ENCODE measurements at places on chromosomes 6 and 20.

DNA sequence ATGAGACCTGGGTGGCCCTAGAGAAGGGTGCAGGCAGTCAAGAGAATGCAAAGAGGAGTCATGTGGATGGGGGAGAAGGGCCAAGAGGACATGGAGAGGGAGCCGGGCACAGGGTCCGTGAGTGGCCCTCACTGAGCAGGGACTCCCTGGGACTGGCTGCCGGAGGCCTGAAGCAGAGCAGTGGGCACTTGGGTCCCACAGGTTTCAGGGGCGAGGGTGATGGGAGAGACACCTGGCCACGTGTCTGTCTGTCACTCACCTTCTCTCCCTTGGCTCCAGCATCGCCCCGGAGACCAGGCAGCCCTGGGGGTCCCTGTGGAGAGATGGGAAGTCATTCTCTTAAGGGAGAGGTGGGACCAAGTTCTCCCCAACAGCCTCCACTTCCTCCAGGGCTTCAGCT, 25.5 kb downstream of the COL11A2 start:
- no peak for DNase-seq

GRCh38 chr20:33234050-33234449, 1.7 kb upstream of the BPIFA1 start:
- no peak for DNase-seq

GRCh38 chr6:69422020-69422419, 374.8 kb downstream of the LMBRD1 start:
- DNase-seq: no peak

GRCh38 chr20:2918096-2919049, 45.1 kb downstream of the PTPRA start:
- DNase-seq: no peak

GRCh38 chr6:112227411-112227810, 27.0 kb downstream of the LAMA4 start:
- DNase-seq: no peak

Measured in pons (tissue), 1 donor.